Ureter (tissue), 1 donor: ENCODE measurements at places on chromosomes 7 and 10. TPM values are rescaled to one million over a fixed set of nuclear protein-coding genes. Genes with fewer than 3 reads are reported as not detected.

The TAS2R38 gene
- not detected for total RNA-seq

The PLAC9 gene
- total RNA-seq = 44.2 TPM

The SLC26A4 gene
- total RNA-seq = 1.4 TPM

The SLC12A9 gene
- total RNA-seq = 41.9 TPM

The HABP2 gene
- 0.23 TPM for total RNA-seq

The REEP3 gene
- total RNA-seq = 56.7 TPM

The PSD gene
- total RNA-seq = 5.1 TPM

The URGCP gene
- total RNA-seq = 39.1 TPM

The CAMK2B gene
- not detected for total RNA-seq

- no peak for DNase-seq
Observed at GRCh38 chr7:41621953-41622831, 80.7 kb downstream of the INHBA start.

GRCh38 chr10:12448340-12448728 is 99.0 kb downstream of the CAMK1D start:
- no peak for DNase-seq

- DNase-seq = no peak
Observed at GRCh38 chr10:7700577-7701125, 2.5 kb upstream of the ITIH2 start.

DNA sequence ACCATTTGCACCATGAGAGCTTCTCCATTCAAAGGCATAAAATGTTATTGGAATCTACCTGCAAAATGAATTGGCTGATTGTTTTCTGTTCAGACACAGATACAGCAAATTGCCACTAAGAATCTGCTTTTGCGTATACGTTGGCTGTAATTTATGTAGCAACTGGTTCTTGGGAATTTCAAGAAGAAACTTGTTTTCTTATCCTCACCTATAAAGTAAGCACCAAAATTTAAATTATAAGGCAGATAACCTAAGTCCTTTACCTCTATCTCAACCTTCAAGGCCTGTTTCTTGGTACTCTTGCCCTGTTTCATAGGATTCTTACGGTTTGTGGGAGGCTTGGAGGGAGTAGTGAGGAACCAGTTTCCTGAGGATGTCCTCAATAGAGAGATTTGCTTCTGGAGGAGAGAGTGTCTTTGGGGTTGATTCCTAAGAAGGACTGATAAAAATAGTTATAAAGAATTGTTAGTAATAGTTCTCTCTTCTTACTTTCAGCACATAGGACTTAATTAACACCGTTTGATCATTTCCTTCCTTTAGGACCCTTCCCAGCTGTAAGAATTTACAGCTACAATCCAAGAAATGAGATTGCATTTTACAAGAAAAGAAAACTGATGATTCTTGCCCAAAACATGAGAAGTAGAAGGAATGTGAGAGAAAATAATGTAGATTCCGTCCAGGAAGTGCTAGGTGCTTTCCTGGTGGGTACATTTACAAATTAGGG is 2.0 kb downstream of the STAMBPL1 start:
- DNase-seq = no peak

DNA sequence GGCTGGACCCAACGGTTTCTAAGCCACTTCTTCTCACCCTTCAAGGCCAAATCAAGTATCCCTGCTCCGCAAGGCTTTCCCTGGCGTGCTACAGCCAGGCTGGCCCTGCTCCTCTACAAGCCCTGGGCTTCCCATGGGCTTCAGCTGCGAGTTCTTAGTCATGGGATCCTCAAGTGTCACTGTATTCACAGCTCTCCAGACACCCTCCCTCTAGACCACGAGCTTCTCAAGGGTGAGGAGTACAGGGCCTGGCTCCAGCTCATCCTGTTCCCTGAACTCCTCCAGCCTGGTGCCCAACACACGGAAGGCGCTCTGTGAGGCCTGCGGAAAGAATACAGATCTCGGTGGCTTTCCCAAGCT is 38.8 kb downstream of the FAM53B start:
- no peak for DNase-seq

DNA sequence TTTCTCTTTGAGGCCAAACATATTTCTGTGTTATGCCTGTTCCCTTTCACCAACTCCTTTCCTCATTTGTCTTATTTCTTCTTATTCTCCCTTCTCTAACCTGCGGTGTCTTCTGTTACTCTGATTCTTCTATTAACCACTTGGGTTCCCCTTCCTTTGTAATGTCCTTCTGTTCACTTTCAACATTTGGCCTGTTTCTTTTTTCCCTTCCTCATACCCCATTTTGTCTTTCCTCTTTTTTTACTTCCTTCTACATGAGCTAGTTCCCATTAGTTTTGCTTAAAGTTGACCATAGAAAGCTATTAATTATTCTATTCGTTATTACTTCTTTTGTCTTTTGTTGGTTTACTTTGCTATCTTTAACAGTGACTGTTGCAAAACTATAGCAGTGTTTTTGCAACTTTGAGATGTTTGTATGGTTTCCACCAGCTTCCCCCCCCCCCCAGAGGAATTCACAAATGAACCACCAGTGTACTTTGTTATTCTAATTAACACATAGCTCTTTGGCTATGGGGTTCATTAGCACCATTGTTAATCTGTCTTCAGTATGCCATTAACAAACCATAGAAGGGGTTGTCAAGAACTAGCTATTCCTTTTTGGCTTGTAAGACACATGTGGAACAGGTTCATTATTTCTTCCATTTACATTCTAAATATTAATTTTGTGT is 2.9 kb downstream of the LRGUK start:
- DNase-seq = no peak

DNA sequence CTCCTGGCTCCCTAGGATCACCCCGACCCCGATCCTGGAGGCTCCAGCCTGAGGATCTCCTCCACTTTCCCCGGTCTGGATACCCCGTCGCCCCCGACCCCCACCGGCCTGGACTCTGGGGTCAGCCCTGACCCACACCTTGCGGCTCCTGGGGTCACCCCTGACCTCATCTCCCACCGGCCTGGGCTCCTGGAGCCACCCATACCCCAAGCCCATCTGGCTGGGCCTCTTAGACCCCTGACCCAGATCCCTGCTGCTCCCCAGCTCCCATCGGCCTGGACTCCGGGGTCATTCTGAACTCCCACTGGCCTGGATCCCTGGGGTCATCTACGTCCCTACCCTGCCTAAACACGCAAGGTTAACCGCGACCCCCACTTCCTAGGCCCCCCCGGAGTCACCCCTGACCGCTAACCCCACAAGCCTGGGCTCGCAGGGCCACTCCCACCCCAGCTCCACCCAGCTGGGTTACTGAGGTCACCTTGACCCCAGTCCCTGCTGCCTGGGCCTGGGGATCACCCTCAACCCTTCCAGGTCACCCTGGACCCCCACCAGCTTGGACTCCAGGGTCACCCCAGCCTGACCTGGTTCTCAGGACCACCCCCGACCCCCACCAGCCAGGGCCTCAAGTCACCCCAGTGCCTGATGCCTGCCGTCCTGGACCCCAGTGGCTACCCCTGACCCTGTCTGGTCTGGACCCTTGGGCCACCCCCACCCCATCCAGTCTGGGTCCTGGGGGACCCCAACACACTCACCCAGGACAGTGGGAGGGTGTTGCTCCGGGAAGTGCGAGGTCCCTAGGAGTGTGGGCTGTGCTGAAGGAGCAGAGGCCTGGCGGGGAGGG is 1.2 kb downstream of the FOXK1 start:
- peak; percentile 60 for DNase-seq

GRCh38 chr7:98879198-98879978 is 1.1 kb downstream of the TRRAP start:
- DNase-seq = peak; percentile 58

GRCh38 chr10:100382553-100382952 is 35.5 kb downstream of the SCD start:
- DNase-seq = no peak

- DNase-seq = no peak
Observed at GRCh38 chr10:78663721-78664120, 405.0 kb upstream of the ZMIZ1 start.

DNA sequence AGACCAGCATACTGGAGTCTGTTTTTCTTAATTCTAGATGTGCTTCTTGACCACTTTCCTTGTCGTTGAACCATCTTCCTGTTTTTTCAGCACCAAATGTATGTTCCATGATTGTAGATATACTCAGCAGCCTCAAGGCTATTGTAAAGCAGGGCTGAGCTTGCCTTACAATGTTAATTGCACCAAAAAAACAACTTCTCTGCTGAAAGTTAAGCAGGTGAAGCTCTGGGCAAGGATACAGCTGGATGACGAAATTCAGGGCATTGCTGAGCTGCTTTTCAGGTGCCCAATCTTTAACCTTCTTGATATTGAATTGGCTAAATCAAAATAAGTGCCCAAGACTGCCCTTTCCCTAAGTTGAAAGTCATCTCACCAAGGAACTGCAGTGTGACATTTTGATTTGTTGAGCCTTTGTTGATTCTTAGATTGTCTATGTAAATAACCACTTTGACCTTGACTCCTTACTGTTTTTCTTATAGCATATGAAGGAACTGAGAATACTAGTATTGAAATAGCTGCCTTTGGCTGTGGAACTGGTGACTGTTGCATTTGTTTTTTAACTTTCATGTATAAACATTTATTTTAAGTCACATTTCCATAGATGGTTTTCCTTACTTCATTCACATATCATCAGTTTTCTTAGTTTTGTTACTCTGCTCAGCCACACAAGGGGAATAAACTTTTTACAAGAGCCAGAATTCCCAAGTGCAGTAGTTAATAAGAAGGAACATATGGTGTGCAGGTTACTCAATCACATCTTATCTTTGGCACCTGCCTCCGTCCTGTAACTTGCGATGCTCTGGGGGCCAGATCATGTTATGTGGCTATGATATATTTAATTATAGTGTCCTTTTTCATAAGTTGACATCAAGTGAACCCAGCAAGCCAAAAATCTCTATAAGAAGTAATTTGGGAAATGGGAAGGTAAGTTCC is 3.1 kb downstream of the AHCYL2 start:
- no peak for DNase-seq

- DNase-seq = no peak
Observed at GRCh38 chr10:15324611-15325010, 46.5 kb downstream of the FAM171A1 start.

DNA sequence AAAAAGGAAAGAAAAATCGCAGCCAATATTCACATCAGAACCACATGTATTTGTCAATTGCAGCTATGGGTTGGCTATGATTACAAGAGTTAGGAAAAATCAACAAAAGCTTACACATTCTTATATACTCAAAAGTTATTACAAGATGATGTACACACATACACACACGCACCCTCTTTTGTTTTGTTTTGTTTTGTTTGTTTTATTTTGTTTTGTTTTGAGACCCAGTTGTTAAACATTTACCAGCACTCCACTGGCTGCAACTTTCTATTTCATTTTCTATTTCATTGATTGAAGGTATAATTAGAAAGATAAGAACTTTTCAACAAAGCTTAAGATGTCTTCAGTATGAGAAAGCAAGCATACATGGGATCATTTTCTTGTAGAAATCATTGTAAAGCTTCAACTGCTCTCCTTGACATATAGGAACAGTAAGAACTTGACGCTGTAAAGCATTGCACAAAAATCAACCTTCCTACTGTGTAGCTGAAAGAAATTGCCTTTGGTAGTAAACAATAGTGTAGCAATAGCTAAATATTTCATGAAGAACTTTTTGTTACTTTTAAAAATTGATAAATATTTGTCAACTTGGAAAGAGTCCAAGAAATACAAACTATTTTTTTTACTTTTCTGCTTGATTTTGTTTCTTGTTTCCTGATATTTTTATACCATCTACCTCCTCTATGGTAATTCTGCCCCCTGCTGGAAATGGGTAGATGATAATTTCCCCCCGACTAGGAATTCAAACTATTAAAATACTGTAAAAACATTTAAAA is 205.9 kb downstream of the MBL2 start:
- no peak for DNase-seq

- DNase-seq = no peak
Observed at GRCh38 chr7:41999736-42000283, 237.2 kb downstream of the GLI3 start.

GRCh38 chr7:80548840-80549530 is 37.1 kb upstream of the GNAT3 start:
- DNase-seq = no peak

DNA sequence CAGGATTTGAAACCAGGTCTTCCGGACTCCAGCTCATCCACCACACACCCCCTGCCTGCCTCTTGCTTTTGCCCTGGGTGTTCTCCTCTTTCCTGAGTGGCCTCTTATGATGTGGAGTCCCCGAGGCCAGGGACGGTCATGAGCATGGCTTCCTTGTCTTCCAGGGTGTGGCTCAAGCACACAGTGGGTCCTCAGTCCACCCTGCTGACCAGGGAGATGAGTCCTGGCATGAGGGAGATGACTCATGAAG is 32.8 kb downstream of the DNAJB12 start:
- DNase-seq = no peak

- DNase-seq = no peak
Observed at GRCh38 chr10:63173468-63174232, 40.5 kb downstream of the NRBF2 start.
